NCI-H1436 (cell line): ENCODE measurements at places on chromosomes 5 and 9.

DNA sequence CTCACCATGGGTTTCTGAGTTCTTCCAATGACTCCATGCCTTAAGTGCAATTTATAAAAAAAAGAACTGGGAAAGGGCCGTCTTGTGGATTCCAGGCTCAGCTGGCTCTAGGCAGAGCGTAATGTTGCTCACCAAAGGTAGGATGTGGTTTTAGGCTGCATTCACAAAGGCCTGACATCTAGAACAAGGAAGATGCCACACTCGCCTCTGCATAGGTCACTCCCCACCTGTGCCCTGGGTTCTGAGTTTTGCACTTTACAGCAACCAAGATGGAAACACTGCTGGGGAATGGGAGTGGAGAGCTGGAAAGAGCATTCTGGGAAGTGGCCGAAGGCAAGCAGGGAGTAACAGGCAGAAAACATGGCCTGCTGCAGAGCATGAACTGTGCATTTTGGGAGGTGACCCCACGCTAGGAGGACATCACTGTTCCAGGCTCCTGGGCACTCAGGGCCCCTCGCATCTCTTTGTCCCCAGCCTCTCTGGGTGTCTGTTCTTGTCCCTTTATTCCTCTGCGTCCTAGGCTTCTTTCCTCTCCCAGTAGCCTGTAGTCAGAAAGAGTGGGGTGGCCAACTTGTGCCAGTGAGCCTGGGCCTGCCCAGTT is 12.3 kb downstream of the FCN2 start:
- DNase-seq: no peak

DNA sequence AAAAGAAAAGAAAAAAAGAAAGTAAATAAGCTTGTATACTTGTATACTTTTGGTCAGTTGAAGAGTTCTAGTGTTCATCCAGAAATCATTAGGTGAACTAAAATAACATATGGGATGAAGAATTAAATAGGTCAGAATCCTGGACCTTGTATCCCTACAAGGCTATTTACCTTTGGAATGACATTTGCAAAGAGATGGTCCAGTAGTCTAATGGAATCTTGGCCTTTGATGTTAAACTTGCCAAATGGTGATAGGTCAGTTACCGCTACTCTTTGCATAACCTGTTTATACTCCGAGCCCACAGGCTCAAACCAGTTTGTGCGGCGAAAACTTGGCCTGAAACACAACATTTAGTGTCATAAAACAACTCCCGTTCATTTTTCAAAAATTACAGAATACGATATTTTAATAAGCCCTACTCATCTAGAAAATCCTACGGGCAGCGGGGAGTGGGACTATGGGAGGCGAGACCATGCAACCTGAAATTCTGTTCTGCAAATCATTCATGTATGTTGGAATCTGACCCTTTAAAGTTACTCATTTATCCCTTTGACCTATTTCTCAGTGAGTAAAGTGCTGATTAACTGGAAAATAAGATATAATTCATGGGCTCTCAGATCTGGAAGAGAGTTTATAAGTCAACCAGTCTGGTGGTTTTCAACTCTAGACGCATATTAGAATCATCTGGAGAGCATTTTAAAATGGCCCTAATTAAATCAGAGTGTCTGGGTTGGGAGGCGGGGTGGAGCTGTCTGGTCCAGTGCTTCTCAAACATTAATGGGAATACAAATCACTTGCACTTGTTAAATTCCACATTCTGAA is 38.6 kb downstream of the DMGDH start:
- DNase-seq: no peak

- no peak for DNase-seq
These were observed 65.5 kb upstream of the HSPB3 start for GRCh38 chr5:54390015-54390414.

DNA sequence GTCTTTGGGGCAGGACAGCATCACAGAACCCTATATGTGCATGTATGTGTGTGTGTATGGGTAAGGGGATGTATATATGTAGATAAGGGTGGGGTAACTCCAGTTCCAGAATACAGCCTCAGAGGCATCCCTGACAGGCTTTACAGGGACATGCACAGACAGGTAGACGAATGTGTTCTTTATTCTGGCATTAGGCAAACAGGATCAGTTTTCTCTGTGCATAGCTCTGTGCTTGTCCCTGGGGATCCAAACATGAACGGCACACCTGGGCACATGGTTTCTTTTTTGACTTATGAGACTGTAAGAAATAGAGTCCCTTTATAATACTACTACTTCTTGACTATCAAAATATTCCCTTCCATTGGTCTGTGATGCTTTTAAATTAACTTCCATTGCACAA is 120.6 kb downstream of the TRIO start:
- DNase-seq: peak; percentile 45

GRCh38 chr5:113036826-113037225 is 60.2 kb downstream of the DCP2 start:
- DNase-seq: no peak

GRCh38 chr5:10702040-10702629 is 58.9 kb downstream of the DAP start:
- no peak for DNase-seq

GRCh38 chr5:150234576-150235499 is 45.0 kb downstream of the SLC6A7 start:
- DNase-seq: no peak

DNA sequence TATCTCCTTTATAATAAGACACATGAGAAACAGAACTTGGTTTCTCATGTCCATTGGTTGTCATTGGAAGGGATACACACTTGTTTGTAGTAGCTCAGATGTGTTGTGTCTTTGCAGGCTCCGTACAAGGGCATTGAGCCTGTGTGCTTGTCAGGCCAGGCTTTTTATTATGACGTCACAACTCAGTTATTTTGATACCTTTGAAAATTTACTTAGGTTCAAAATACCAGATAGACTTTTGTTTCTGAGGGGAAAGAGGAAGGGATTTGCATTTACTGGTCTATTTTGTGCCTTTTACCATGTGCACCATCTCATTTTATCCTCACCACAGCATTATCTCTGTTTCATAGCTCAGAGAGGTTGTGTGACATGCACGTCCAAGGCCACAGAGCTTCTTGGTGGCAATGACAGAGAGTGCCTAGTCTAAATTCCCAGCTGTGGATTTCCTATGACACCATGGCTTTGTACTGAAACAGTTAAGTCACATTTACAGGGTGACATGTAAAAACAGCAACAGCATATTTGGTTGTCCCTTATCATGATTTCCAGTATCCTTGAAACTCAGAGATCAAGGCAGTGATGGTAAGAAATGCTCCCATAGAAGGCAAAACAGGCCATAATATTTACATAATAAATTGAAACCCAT is 268.7 kb downstream of the AOPEP start:
- no peak for DNase-seq

DNA sequence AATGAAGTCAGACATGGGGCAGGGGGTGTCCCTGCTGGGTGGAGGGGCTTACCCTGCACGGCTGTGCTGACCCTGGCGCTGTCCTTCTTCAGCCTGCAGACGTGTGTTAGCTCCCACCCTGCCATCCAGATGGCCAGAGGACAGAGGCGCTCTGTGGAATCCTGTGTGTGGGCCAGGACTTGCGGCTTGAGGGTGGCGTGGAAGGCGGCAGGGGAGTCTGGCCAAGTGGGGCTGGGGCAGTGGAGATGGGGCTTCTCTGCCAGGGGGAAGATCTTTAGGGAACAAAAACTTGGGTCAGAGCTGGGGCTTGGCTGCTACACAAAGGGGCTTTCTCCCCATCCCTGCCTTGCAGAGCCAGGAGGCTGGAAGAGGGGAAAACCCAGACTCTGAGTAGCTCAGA is 46.5 kb upstream of the SYNPO start:
- no peak for DNase-seq

DNA sequence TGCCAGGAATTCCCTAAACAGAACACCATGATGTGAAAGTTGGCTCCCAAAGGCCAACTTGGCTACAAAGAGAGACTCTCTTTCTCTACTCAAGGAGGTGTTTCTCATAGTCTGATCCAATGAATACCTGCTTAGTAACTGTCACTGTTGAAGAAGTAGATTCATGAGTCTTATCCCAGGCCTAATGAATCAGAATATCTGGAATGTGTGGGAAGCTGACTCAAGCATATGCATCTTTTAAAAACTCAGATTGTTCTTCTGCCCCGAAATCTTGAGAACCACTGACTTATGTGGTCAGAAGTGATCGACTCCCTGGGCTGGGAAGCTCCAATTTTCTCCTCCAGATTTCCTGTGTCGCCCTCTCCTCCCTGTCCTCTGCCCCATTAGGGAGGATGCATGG is 345.6 kb downstream of the PLK2 start:
- DNase-seq: no peak

DNA sequence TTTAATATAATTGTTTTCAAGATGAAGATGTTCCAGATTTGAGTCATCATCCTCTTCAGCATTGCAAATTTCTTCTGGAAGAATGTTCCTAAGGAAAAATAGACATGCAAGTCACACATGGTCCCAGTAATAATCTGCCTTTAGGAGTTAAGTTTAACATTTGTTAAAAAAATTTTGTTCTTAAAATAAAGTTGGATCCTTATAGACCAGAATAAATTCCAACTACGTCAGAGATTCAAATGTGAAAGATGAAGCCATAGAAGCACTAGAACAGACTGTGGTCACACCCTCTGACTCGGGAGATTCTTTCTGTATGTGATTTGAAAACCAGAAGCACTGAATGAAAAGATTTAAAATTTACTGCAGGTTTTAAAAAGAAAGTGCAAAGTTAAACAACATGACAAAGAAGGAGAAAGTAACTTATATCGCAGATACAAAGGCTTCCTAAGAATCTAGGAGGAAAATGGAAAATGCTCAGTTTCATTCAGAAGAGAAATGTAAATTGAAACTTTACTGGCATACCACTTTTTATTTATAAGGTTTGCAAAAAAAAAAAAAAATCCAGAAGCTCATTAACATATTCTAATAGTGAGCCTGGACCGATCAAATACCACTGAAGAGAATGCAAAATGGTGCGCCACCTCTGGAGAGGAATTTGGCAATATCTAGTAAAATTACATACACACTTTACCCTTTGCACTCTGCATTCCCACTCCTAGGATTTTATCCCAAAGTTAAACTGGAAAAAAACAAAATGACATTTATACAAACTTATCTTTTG is 14.3 kb upstream of the ASPN start:
- no peak for DNase-seq

- DNase-seq: peak; percentile 30
These were observed 8.8 kb downstream of the FAM200C start for GRCh38 chr5:160390787-160391696.

- no peak for DNase-seq
These were observed 6.4 kb downstream of the TPM2 start for GRCh38 chr9:35683323-35683722.

- peak; percentile 48 for DNase-seq
These were observed 8.4 kb downstream of the TGFBI start for GRCh38 chr5:136037001-136037705.

GRCh38 chr9:74610523-74611061 is 113.5 kb downstream of the RORB start:
- DNase-seq: no peak
